CD4-positive, alpha-beta T cell treated with Interferon alpha-2 for 1 hour (primary cell): ENCODE measurements at places on chromosomes 11 and 22.
A peak's percentile ranks its signal among the peaks of the same experiment; 100 is the strongest.

GRCh38 chr11:82771781-82772180 lies 38.1 kb upstream of the FAM181B start:
- no peak for DNase-seq

- DNase-seq: peak; percentile 3
Measured at GRCh38 chr11:93444617-93445073, 98.5 kb downstream of the SMCO4 start.

DNA sequence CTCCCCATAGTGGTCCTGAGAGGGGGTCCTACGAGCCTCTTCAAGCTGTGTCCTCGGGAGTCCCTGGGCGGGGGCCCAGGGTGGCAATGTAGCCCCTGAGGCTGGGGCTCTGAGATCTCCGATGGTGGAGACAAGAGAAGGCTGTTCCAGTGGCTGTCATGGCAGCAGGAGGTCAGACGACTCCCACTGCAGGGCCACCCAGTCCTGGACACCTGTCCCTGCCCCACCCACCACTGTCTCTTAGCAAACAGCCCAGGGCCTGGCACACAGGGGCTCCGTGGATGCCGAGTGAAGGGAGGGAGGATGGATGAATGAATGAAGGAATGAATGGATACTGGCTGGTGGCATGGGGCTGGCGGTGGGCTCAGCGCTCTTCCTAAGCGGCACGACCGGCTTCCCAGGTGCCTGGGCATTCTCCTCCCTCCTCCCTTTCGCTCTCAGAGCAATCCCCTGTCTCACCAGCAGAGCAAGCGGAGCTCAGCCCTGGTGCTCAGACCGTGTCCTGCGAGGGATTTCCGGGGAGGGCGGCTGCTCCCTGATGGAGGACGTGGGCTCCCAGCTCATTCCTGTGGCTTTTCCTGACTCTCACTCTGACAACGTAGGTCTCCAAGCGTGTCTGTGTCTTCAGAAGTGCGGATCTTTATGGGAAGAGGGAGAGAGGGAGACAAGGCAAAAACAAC lies 1272.6 kb downstream of the BRD1 start:
- DNase-seq: no peak

GRCh38 chr11:77411137-77411707 lies 62.7 kb downstream of the PAK1 start:
- peak; percentile 21 for DNase-seq

DNA sequence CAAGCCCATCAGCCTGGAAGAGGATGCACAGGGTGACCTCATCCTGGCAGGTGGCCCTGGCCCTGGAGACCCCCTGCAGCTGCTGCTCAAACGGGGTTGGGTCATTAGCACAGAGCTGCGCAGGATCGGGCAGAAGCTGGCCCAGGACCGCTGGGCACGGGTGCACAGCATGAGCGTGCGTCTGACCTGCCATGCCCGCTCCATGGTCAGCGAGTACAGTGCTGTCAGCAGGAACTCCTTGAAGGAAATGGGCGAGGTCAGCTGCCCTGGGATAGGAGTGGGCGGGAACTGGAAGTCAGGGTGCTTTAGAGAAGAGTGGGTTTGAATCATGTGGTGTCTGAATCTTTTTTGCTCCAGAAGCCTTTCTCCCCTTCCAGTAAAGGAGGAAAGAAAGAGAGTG lies 61.1 kb downstream of the INSC start:
- DNase-seq: no peak

DNA sequence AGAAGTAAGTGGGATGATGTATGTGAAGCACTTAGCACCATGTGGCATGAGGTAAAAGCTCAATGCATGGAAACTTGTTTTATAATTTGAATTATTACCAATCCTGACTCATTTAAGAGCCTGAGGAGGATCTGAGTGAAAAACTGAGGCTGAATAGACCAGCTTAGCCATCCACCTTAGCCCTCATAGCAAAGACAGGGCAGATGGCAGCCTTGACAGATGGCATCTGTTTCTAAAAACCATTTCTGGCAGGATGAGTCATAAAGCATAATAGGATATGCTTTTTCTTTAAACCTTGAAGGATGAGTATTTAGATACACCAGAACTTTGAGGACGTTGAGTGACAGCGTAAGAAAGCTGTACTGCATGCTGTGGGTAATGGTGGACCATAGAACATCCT lies 61.0 kb upstream of the NAV2 start:
- no peak for DNase-seq
